T-cell (primary cell): ENCODE measurements at places on chromosomes 5 and 9. TPM values are rescaled to one million over a fixed set of nuclear protein-coding genes. Genes with fewer than 3 reads are reported as not detected.

The GARIN3 gene
- total RNA-seq: not detected

- no peak for DNase-seq
Measured at GRCh38 chr5:74063821-74064220, 437.8 kb downstream of the ARHGEF28 start.

The OR13C8 gene
- total RNA-seq: not detected

DNA sequence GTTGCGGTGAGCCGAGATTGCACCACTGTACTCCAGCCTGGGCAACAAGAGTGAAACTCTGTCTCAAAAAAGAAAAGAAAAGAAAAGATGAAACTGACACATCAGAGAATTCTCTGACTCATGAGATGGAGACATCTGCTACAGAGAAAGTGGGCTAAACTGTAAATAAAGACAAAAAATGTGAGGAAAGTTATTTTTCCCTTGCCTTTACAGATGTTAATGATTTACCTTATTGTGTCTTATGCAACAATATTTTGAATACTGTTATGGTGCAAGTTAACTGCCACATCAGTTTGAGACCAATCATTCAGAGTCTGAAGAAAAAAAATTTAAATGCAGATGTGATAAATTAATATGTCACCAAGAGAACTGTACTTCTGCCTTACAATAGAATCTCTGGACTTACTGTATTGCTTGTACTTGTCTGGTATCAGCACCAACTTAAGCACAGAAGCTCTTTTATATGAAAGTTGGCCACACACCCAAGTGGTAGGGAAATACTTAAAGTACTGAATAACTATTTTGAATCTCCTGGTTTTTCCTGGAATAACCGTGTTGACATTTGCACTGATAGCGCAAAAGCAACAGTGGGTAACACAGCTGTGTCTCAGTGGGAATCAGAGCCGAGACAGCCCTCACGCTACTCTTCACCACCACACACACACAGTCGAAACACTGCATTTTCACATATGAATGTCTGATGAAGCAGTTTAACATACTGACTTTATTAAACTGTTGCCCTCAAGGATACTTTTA is 169.9 kb downstream of the FANCC start:
- no peak for DNase-seq

GRCh38 chr5:42483472-42484154 is 60.4 kb downstream of the GHR start:
- no peak for DNase-seq

DNA sequence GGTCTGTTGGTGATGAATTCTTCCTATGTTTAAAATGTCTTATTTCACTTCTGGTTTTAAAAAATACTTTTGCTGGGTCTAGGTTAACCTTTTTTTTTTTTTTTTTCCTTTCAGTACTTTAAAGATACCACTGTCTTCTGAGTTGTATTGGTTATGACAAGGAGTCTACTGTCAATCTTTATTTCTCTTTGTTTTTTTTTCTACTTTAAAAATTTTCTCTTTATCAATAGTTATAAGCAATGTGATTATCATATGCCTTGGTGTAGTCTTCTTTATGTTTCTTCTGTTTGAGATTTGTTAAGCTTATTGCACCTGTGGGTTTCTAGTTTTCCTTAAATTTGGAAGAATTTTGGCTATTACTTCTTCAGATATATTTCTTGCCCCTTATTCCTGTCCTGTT is 125.6 kb upstream of the SPRY4 start:
- no peak for DNase-seq

GRCh38 chr9:96418083-96418919 is at the start of gene ZNF367:
TSS of gene ZNF367 (minus strand) at chr9:96418370. CDS start at chr9:96418032, 338 bp downstream.
- DNase-seq: peak; percentile 78

DNA sequence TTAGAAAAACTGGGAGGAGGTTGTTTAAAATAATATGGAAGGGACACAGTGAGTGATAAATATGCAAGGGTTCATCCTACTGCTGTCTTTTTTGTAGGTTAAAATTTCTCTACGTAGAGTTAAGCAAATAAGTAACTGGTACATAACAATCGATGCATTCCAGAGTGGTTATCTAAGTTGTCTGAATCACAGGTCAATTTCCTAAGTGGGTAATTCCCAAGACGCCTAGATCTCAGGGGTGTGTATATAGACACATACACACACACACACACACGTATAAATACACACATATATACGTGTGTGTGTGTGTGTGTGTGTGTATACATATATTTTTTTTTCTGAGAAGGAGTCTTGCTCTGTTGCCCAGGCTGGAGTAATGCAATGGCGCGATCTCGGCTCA is 22.3 kb downstream of the CAAP1 start:
- no peak for DNase-seq

DNA sequence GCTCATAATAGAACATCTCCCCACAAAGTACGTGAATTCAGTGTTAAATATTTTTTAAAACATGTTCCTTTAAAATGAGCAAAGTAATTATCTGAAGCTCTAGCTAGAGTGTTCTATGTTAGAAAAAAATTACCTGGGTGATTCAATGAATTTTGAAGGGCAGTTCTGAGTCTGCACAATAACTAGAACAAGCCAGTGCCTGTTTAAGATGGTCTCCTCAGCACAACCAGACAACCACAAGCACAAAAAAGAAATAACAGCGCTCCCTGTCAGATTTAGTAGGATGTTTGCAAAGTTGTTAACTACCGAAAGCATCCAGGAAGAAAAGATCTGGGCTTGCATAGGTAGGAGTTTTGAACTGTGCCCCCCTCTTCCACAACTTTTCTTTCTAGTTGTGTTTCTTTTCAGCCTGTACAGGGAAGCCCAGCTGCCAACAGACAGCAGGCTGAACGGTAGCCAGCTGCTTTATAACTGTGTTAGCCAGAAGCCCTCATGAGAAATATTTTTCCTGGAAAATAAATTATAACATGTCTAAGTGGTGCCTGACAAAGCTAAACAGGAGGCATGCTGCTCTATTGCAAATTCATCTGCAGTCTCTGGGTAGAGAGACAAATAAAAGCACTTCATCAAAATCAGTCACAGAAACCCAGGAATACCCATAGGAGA is 1026.9 kb downstream of the MAT2B start:
- DNase-seq: no peak

DNA sequence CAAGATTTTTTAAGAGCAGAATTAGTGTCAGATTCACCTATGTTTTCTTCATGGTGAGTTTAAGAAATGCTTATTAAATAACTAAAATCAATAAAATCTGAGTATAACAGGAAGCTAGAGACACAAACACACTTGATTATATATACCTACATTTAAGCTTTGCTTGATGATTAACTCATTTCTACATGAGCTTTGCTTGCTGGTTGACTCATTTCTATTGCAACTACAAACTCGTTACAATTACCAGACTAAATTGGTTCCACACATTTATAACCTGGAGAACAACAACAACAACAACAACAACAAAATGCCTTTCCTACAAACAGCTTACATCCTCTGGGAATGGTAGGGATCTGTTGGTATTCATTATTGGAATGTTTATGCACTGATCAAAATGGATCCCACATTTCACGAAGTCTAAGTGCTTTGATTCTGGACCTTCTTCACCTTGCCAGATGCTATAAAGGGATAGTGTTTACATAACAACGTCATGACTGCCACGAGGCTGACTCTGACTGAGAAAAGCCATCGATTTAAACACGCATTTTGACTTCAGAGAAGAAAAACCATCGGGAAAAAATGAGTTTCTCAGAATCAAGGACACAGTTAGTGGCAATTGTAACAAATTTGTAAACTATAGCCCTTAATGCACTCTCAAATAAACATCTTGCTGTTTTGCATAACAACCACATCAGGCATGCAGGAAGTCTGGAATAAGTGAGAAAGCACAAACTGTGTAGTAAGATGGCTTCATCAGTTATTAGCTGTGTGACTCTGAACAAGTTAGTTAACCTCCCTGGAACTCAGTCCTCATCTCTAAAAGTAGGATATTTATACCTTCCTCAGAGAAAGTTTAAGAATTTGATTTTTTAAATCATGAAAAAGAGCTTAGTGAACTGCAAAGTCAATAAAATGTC is 49.8 kb downstream of the RASEF start:
- no peak for DNase-seq

- DNase-seq: no peak
Measured at GRCh38 chr5:87300176-87300575, 32.5 kb downstream of the RASA1 start.

- no peak for DNase-seq
Measured at GRCh38 chr9:97512966-97513560, 11.6 kb downstream of the TMOD1 start.

The EPB41L4A gene
- total RNA-seq: 1.5 TPM

DNA sequence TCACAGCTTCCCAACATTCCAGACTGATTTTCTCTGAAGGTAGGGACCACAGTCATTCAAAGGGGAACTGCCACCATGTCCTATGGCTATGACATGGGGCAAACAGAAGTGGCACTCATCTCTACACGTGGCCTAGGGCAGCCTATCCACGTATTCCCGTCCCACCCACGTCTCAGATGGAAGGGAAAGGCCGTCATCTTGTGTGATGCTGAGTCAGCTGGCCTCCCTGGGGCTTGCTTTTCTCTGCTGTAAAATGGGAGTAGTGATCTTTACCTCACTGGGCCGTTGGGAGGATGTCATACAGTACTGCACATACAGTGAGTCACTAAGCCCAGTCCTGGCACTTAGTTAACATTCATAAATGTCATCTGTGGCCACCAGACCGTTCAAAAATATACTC is 72.3 kb downstream of the RAPGEF1 start:
- DNase-seq: no peak

DNA sequence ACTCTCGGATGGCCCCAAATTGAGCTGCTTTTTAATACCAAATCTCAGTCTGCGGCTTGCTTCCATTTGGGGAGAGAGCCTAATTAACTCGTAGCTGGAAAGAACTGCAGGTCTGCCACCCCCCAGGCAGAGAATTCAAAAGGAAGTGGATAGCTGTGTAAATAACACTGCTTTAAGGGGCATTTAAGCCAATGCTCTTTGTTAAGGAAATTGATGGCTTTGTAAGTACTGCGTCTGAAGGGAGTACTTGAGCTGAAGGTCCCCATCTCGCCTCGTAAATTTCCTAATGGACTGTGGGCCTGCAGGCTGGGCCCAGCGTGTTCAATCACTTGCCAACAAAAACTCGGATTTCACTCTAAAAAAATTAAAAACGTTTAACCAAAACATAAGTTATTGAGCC is 132.7 kb downstream of the PAPPA start:
- no peak for DNase-seq

DNA sequence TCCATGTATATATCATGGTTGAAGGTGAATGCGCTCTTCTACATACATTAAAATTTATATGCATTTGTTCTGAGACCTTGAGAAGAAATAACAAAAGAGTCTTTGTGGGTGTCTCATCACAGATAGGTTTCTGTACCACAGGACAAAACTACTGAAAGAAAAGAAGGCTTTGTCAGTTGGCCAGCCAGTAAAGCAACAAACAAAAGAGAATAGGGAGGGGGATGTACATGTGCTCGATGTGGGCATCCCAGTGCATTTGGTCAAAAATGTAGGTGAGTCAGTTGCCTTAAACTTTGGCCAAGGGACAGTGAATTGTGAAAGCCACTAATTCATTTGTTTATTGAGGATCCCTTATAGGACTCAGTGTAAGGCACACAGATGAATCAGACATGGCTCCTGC is 13.3 kb downstream of the RBM18 start:
- DNase-seq: no peak

DNA sequence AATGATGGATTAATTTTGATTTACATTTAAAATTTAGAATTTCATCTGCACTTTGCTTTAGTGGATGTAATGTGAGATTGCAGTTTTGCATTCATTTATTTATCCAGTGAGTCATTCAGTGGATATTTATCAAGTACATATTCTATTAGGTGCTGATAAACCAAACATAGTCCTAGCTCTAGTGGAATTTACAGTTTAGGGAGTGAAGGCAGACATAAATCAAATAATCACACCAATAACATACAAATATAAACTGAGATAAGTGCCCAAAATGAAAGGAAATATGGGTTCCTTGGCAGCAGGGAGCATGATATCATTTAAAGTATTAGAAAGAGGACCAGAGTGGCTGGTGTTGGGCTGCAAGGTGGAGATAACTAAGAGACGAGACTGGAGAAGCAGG is 14.7 kb upstream of the NIPBL start:
- no peak for DNase-seq

DNA sequence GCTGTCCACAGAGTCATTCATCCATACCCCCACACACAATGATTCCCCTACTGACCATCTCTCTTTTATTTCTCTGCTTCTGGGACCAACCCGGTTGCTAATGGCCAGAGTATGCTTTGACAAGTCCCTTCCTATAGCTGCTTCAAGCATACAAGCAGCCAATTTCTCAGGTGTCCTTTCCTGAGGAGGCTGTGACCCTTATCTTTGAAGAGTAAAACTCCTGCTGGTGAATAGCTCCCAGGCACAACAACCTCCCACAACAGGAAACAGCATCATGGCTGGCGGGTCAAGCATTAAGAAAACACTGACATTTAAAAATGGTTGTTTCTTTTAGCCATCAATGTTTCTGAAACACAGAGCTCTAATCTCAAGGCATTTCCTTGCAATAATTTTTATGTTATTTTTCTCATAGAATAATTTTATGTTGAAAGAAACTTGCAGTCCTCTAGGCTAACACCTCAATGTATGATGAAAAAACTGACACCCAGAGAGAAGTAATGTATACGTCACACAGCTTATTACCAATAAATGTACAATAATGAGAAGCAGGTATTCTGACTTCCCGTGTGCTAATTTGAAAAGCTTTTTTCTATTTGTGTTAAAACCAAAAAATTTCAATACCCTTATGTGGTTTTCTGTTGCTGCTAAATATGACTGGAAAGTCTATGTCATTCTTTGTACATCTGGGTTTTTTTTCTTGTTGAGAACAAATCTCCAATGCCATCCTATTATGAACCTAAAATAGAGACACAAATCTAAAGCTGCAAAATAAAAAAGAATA is 7.5 kb upstream of the PAM start:
- DNase-seq: no peak

DNA sequence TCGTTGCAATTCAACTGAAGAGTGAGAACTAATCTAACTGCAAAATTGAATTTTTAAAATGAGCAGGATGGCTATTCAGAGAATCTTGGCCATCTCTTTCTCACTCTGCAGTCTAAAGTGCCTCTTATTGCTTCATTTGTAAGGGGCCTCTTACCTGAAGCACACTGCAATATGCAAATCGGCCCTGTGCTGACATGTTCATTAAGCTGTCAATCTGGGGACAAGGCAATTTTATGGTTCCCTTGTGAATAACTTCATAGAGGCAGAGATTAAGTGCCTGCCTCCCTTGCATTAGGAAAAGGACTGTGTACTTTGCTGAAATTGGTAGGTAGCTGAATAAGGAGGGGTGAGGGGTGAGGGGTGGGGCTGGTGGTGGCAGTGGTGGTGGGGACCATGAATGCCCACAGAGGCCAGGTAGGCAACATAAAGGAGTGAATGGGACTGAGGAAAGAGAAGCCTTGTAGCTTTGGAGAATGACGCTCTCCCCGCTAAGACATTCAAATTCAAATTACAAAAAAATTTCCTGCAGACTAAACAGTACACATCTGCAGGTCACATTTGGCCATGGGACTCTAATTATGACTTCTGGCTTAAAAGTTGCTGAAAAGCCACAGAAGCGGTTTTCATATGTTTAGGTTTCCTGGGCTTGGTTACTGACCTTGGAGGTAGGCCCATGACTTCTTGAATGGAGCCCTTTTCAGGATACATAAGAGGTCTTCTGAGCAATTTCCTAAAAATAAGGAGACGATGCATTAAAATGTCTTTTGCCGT is 25.0 kb downstream of the TNFSF8 start:
- no peak for DNase-seq
